ENCODE measurements at places on chromosomes 7 and 10.
A peak's percentile ranks its signal among the peaks of the same experiment; 100 is the strongest.

DNA sequence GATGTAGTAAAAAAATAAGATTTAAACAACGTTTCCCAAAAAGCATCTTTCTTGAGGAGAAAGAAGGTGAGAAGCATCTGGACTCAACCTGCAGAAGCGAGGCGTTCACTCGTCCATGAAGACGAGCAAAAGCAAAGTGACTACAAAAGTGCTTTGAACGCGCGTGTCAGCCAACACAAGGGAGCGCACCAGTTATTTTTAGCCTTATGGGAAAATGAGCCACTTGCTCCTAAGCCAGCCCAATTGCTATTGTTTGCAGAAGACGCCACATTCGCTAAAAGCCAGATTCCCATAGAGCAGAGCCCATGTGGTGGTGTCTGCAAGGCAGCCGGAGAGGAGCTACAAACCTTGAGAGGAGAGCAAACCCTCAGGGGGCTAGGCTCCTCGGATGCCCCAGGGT lies 122.5 kb downstream of the FAM53B start:
- DNase-seq = no peak

- DNase-seq = no peak
Measured at GRCh38 chr10:93199191-93199751, 125.6 kb downstream of the CYP26A1 start.

DNA sequence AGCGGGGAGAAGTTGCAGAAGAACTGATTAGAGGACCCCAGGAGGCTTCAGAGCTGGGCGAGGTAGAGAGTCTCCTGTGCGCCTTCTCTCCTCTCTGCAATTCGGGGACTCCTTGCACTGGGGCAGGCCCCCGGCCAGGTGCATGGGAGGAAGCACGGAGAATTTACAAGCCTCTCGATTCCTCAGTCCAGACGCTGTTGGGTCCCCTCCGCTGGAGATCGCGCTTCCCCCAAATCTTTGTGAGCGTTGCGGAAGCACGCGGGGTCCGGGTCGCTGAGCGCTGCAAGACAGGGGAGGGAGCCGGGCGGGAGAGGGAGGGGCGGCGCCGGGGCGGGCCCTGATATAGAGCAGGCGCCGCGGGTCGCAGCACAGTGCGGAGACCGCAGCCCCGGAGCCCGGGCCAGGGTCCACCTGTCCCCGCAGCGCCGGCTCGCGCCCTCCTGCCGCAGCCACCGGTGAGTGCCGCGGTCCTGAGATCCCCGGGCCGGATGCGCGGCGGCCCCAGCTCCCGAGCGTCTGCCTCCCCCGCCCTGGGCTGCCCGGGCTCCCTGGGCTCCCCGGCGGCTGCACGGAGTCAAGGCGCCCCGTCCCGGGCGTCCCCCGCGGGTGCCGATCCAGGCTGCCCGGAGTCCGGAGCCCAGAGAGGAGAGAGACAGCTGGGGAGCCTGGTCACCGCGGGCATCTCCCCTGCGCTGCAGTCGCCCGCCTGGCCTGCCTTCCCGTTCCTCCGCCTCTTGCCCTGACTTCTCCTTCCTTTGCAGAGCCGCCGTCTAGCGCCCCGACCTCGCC lies at the start of gene PLAU:
PLAU (plus strand) TSS at position 369 of the 789 bp plus-strand sequence. CDS start 424 bp downstream, outside the sequence.
- peak; percentile 30 for DNase-seq

GRCh38 chr10:105658696-105659095 lies 1017.6 kb downstream of the SORCS3 start:
- DNase-seq = no peak

DNA sequence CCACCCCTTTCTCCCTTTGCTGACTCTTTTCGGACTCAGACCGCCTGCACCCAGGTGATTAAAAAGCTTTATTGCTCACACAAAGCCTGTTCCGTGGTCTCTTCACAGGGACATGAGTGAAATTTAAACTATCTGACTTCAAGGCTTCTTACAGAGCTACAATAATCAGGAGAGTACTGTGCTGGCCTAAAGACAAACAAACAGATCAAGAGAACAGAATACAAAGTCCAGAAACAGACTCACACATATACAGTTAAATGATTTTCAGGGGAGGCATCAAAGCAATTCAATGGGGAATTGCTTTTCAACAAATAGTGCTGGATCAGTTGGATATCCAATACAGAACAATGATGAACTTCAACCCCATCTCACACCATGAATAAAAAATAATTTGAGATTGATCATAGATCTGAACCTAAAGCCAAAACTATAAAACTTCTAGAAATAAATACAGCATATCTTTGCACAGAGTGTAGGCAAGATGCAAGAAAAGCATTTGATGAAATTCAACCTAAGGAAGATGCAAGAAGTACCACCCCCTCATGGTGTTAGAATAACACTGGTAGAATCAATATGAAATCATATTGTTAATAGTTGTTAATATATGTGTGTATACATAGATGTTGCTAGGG lies 96.5 kb downstream of the ZFAND4 start:
- no peak for DNase-seq

DNA sequence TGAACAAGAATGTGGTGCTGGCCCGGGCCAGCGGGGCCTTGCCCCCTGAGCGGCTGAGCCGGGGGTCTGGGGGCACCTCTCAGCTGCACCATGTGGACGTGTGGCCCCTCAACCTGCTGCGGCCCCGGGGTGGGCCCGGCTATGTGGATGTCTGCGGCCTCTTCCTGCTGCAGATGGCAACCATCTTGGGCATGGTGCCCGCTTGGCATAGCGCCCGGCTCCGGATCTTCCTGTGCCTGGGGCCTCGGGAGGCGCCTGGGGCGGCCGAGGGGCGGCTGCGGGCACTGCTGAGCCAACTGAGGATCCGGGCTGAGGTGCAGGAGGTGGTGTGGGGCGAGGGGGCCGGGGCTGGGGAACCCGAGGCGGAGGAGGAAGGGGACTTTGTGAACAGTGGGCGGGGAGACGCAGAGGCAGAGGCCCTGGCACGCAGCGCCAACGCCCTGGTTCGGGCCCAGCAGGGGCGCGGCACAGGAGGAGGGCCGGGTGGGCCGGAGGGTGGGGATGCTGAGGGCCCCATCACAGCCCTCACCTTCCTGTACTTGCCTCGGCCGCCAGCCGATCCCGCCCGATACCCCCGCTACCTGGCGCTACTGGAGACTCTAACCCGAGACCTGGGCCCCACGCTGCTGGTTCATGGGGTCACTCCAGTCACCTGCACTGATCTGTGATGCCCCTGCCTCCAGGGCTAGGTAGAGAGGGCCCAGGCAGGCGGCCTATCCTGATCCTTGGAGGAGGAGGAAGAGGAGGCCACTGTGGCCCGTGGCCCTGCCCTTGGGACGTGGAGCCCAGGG lies 1.1 kb upstream of the TRIP6 start:
- DNase-seq = no peak

- DNase-seq = peak; percentile 43
Measured at GRCh38 chr7:43758029-43758821, at the start of gene BLVRA. BLVRA (plus strand) TSS chr7:43758680; CDS start chr7:43771159, 12,479 bp downstream.

DNA sequence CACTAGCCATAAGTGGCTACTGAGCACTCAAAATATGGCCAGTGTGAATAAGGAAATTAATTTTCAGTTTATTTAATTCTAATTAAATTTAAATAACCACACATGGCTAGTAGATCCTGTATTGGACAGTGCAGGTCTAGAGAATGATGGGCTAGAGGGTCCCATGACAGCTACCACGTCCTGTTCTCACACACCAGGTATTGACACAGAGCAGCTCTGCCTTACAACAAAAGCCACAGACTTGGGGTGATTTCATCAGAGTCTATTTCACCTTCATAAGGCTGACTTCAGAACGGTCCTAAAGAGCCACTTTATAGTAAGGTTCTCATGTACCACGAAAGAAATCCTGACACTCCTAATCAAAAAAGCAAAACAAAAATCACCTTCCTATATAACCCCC lies 111.3 kb downstream of the UBE2H start:
- DNase-seq = no peak

DNA sequence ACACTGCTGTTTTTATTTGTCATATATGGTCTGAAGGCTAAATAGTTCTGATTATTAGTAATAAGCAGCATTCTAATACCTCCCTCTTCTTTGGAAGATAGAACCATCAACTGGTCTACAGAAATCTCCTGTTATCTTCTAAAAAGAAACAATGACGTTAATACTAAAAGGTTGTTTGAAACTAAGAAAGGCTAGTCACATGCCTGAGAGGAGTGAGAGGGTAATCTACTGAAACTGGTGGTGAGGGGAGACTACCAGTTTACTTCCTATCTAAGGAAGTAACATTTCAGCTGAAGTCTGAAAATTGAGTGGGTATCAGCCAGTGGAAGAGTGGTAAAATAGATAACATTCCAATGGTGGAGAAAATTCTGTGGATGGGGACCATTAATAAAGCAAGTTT lies 48.4 kb downstream of the FGFBP3 start:
- no peak for DNase-seq

DNA sequence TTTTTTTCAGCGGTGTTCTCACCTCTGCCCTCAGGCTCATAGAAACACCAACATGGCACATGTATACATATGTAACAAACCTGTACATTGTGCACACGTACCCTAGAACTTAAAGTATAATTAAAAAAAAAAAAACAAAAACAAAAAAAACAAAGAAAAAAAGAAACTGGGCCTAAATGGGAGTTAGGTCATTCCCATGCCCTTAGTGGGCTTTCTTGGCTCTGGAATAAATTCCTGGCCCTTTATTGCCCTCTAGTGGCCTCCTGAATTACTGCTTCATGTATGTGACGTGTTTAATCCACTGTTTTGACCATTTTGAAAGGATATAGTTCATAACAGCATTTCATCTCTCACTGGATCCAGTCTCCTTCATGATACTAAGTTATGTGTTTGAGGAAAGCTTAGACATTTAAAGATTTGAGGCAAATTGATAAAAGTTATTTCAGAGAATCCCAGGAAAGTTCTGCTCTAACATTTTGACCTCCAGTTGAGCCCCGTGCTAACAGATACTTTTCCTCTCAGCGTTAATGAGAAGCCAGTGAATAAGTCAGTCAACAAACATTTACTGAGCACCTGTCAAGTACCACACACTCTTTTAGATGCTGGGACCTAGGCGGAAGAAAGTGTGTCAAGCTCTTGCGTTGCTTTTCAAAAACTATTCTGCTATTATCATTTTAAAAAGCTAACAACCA lies 54.7 kb upstream of the SYPL1 start:
- DNase-seq = peak; percentile 17

GRCh38 chr7:145106001-145106400 lies 270.1 kb upstream of the TPK1 start:
- DNase-seq = no peak
